ENCODE measurements at places on chromosomes 2 and 18. TPM values are rescaled to one million over a fixed set of nuclear protein-coding genes. Genes with fewer than 3 reads are reported as not detected.

DNA sequence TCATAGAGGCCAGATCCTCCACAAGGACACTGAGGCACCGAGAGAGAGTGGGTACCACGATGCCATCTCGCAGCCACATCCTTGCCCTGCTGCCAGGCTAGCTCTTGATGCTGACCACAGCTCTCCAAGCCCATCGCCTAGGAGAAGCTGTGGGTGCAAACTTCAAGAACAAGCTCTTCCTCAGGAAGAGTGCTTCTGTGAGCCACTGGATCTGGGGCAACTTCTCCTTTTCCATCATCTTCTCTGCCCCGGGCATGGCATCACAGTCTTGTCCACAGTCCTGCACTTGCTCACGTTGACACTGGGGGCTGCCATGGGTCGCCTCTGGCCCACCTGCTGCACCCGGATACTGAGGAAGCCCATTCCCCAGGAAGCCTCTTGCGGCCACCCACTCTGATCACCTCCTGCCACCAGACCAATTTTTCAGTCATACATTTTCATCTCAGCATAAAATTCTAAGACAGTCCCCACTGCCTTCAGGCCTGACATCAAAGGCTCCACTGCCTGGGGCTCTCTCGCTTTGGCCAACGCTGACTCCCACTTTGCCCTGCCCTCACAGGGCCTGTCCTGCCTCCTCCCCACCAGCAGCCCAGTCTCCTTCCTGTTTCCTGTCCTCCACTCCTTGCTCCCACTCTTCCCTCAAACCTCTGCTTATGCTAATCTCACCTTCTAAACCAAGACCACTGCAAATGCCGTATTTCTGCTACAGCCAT lies 243.9 kb downstream of the AFF3 start:
- DNase-seq = no peak

DNA sequence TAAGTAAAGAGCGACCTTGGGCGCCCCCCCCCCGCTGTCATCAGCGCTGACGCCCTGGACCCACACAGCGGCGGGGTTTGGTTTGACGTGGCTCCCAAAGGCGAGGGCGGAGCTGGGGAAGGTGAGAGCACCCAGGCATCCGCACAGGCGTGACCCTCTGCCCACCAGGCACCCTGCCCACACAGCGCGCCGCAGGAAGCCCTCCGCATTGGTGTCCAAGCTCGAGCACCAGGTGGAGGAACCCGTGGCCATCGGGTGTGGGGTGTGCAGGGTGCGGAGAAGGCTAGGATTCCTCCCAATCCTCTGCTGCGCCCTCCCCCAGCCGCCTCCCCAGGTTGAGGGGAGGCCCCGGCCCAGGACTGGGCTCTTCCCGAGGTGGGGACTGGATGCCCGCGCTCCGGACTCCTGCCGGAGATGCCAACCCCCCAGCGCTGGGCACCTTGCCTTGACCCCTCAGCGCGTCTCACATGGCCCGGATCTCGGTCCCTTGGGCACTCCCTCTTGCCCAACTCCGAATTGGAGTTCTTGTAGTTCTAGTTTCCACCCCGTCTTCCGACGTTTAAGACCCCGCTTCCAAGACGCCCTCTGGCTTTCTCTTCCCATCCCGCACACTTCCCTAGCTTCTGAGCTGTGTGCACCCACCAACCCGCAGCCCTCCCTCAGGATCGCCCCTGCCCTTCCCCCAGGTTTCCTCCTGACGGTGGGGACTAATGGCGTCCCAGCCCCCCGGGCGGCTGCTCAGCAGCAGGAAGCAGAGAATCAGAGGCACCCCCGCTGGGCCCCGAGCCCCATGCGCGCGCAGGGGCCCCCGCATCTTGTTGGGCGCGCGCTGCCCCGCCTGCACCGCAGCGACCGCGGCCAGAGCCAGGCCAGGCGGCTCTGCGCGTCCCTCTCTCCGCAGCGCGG lies 25.9 kb upstream of the RESP18 start:
- DNase-seq = no peak

DNA sequence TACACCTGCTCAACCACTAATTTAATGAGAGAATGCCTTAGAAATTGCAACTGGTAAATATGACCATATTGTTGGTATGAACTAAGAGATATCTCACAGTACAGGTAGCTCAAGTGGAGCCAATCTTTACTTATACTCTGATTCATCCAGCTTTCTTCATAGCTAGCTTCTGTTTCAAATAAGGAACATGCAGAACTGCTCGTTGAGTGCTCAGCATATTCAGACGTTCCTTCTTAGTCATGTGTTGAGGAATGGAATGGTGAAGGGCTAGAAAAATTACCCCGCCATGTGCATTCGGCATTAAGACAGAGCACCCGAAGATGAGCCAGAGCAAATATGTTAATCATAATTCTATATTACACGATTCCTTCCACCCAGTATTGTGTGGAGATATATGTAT lies 144.0 kb upstream of the VRK2 start:
- DNase-seq = no peak

- DNase-seq = no peak
Observed at GRCh38 chr18:62634979-62635630, 80.2 kb upstream of the PHLPP1 start.

- DNase-seq = no peak
Observed at GRCh38 chr2:95006588-95006987, 18.9 kb upstream of the MAL start.

GRCh38 chr2:9690716-9691498 lies 60.1 kb upstream of the YWHAQ start:
- no peak for DNase-seq

C1QL2 gene
- not detected for total RNA-seq

IL36RN gene
- not detected for total RNA-seq

PCARE gene
- 1.9 TPM for total RNA-seq
